ENCODE measurements at places on chromosomes 4 and X.

- peak; percentile 72 for DNase-seq
These were observed 124.8 kb upstream of the SLIT2 start for GRCh38 chr4:20126906-20127305.

DNA sequence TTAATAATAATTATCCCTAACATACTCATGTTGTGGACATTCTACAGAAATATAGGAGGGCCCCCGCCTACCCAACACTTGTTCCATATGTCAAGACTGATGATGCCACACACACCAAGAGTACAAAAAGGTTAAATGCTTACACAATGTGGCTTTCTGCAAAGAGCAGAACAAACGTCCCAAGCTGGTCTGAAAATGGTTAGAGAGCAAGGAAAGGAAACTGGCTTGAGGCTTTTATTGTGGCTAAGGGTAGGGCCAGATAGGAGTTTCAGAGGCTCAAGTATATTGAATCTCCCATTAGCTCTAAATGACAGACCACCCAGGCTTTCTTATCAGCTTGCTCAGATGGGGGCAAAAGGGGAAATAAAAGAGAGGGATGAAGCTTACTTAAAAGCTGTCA lies 134.1 kb upstream of the C1QTNF7 start:
- no peak for DNase-seq

DNA sequence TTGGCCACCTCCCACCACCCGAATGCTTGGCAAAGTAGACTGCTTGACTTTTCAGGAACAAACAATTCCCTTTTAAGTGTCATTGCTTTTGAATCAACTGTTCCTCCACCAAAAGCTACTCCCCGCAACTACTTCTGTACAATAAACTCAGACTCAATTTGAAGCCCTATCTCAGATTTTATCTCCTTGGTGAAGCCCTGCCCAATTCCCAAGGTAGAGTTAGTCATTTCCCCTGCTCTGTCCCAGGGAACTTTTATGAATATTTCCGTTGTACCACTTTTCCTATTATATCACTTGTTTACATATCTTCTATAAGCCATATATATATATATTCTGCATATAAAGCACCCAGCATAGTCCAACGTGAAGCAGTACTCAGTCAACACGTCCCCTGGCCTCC lies 102.8 kb downstream of the C4orf51 start:
- no peak for DNase-seq

- DNase-seq, result peak; percentile 17
These were observed 252.8 kb downstream of the NAP1L3 start for GRCh38 chrX:93420525-93421082.

- peak; percentile 36 for DNase-seq
These were observed 64.2 kb downstream of the PACRGL start for GRCh38 chr4:20764366-20764992.

GRCh38 chr4:48681856-48682255 lies 98.2 kb downstream of the FRYL start:
- peak; percentile 53 for DNase-seq

- no peak for DNase-seq
These were observed 72.1 kb downstream of the CPE start for GRCh38 chr4:165450871-165451270.
